ENCODE measurements at places on chromosomes 16 and 17. TPM values are rescaled to one million over a fixed set of nuclear protein-coding genes. Genes with fewer than 3 reads are reported as not detected.

TAC4 gene
- not detected for polyA plus RNA-seq

HIC1 gene
- polyA plus RNA-seq, result not detected

FOXC2 gene
- polyA plus RNA-seq, result not detected

UMOD gene
- polyA plus RNA-seq, result not detected

KRT34 gene
- polyA plus RNA-seq, result not detected

SCNN1G gene
- not detected for polyA plus RNA-seq

HSF4 gene
- polyA plus RNA-seq, result 1.9 TPM

C1QTNF1 gene
- not detected for polyA plus RNA-seq

FBXW10B gene
- 0.97 TPM for polyA plus RNA-seq

CCDC200 gene
- polyA plus RNA-seq, result not detected

GFOD2 gene
- polyA plus RNA-seq, result 7.7 TPM

PNMT gene
- 1.0 TPM for polyA plus RNA-seq

SPECC1 gene
- 8.0 TPM for polyA plus RNA-seq

KRT15 gene
- polyA plus RNA-seq, result not detected

HAP1 gene
- 0.27 TPM for polyA plus RNA-seq

MEIOC gene
- 0.50 TPM for polyA plus RNA-seq

MYH10 gene
- polyA plus RNA-seq, result 192 TPM

TMEM219 gene
- polyA plus RNA-seq, result 19.7 TPM

C16orf92 gene
- 0.36 TPM for polyA plus RNA-seq

KRTAP9-8 gene
- polyA plus RNA-seq, result not detected

GLIS2 gene
- polyA plus RNA-seq, result 0.08 TPM

CAPN15 gene
- polyA plus RNA-seq, result 0.76 TPM

CASKIN2 gene
- polyA plus RNA-seq, result 0.17 TPM

CHST5 gene
- polyA plus RNA-seq, result 0.14 TPM

GJD3 gene
- polyA plus RNA-seq, result not detected

Data from Purkinje cell (primary cell).